Activated CD4-positive, alpha-beta T cell treated with anti-CD3 and anti-CD28 coated beads for 36 hours (primary cell): ENCODE measurements at places on chromosomes 7 and 10. TPM values are rescaled to one million over a fixed set of nuclear protein-coding genes. Genes with fewer than 3 reads are reported as not detected.

The ABLIM1 gene
- total RNA-seq, result 166 TPM

DNA sequence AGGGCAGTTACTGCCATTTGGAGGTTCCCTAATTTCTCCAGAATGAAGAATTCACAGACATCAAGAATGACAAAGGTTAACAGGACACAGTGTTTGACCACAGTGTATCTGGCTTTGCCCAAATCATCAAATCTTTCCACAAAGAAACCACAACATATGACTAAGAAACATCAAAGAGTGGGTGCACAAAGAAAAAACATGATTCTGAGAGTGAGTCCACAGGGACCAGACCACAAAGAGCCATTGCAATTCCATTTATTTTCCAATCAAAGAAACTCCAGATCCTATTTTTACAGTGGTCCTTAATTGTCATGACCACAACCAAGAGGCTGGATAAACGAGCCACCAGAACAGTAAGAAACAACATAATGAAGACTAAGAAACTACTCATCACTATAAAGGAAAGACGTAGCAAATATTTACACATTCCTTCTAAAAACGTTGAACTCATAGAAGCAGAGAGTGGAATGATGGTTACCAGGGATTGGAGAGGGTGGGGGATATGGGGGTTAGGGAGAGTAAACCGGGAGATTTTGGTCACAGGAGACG is 286.5 kb downstream of the DOCK4 start:
- DNase-seq, result no peak

DNA sequence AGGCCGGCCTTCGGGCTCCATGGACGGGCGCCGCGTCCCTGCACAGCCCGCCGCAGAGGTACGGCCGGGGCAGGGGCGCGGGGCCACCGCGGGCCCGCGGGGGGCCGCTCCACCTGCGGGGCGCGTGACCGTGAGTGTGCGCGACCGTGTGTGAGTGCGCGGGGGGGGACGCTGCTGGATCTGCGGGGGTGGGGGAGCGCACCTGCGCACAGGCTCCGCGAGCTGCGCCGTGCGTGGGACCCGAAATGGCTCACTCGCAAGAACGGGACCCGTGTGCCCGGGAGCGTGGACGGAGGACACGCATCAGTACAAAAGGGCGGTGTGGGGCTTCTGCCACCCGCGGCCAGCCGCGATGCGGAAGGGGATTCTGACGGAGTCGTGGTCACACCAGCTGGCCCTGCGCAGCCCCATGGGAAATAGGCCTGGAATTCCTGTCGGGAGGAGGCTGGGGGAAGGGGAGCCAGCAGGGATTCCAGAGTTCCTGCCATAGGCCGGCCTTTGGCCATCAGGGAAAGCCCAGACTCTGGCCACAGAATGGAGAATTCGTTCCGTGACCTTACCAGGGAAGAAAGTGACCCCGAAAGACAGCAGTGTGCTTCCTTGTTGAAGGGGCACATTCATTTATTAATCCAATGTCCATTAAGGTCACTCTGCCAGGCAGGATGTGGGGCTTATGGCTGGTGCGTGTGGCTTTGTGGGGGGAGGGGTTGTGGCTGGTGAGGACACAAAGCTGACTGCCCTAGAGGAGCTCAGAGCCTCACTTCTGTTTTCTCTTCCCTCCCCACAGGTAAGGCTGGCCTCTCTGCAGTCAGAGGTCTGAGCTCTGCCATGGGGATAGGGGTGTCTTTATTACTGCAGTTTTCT is 494 bp downstream of the REPIN1 start:
- DNase-seq, result peak; percentile 70

- DNase-seq, result no peak
Measured at GRCh38 chr7:27462575-27463270, 200.0 kb downstream of the HIBADH start.

- peak; percentile 83 for DNase-seq
Measured at GRCh38 chr10:14325325-14325955, 5.3 kb downstream of the FRMD4A start.

The ZNF804B gene
- total RNA-seq, result not detected

The CYP2C19 gene
- total RNA-seq, result not detected

DNA sequence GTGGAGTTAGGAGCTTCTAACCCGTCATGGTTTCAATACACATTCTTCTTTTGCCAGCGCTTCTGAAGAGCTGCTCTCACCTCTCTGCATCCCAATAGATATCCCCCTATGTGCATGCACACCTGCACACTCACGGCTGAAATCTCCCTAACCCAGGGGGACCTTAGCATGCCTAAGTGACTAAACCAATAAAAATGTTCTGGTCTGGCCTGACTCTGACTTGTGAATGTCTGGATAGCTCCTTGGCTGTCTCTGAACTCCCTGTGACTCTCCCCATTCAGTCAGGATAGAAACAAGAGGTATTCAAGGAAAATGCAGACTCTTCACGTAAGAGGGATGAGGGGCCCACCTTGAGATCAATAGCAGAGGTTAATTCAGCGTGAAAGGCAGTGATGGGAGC is 22.4 kb downstream of the PRSS2 start:
- no peak for DNase-seq

The CAMK2B gene
- 1.8 TPM for total RNA-seq

GRCh38 chr7:139358541-139359365 is 941 bp upstream of the LUC7L2 start:
- DNase-seq, result peak; percentile 73

- peak; percentile 4 for DNase-seq
Measured at GRCh38 chr10:43208147-43209073, 58.5 kb downstream of the RASGEF1A start.

GRCh38 chr7:7554021-7554432 is 12.7 kb upstream of the MIOS start:
- DNase-seq, result no peak

GRCh38 chr7:52727632-52728031 is 307.8 kb upstream of the POM121L12 start:
- no peak for DNase-seq

DNA sequence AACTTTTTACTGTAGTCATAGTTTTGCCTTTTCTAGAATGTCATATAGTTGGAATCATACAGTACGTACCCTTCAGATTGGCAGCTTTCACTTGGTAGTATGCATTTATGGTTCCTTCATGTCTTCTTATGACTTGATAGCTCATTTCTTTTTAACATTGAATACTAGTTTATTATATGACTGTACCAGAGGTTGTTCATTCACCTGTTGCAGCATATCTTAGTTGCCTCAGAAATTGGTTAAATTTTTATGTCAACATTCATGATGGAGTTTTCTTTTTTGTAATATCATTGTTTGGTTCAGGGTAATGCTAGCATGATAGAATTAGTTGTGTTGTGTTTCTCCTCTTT is 94.8 kb upstream of the CDK13 start:
- DNase-seq, result no peak

The GBX1 gene
- total RNA-seq, result 0.16 TPM

The CLCN1 gene
- total RNA-seq, result 0.09 TPM

The MRPS33 gene
- 101 TPM for total RNA-seq
